ENCODE measurements at places on chromosomes 2 and 18.
A peak's percentile ranks its signal among the peaks of the same experiment; 100 is the strongest.

DNA sequence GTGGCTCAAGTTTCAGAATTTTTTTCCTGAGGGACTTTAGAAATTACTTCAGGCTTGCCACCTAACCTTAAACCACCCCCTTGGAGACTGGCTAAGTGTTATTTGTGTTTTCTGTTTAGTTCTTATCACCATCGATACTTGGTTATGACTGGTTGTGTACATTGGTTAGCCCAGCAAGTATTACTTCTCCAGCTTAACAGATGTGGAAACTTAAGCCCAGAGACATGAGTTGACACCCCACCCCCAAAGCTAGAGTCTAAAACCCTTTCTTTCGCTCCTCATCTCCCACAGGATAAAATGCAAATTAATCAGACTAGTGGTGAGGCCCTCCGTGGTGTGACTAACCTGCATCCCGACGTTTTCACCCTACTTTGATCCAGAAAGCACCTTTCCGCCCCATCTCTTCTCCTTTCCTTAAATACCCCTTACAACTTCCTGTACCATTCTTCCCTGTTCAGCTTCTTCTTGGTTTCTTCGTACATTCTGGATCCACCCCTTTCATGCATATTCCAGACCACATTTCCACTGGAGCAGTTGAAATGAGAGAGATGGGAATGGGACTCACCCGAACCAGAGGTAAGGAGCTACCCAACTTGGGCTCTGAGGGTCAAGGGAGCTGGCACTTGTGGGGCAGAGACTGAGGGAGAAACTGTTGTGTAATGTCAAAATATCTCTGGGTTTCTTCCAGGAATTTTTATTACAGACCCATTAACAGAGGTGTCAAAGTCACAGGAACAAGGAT is 819 bp upstream of the MAP3K2 start:
- no peak for DNase-seq

DNA sequence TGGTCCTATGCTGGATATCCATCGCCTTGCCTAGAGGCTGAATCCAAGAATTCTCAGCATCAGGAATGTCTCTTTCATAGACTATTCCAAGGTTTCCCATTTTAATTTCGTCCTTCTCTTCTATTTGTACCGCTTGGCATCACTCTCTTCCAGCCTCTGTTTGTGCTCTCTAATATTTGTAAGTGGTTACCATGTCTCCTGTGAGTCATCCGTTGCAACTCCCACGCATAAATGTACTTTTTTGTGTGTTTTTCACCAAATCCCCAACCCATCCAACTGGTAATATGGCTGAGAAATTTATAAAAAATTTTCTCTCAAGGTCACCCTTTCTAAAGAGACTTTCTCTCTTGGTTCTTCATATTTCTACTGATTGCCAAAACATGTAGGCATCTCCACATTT is 21.8 kb downstream of the COLEC12 start:
- no peak for DNase-seq

- DNase-seq = no peak
Measured at GRCh38 chr2:43265001-43265400, 38.6 kb upstream of the ZFP36L2 start.

DNA sequence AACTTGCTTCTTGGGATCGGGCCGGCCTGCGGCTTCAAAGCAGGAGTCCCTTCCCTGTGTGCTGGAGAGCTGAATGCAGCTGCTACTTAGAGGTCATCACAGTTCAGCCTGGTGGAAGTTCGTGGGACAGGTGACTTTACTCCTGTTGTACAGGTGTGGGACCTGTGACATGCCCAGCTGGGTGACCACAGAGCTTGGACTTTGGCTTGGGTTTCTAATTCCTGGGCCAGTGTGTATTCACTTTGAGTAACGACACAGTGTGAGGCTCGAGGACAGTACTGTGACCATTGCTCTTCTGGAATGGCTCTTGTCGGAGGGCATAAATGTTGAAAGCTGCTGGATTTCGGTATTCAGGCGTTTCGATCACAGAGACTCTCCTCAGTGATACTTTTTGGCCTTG is 114.5 kb downstream of the STPG4 start:
- no peak for DNase-seq

GRCh38 chr2:186031229-186031628 is 292.6 kb downstream of the FSIP2 start:
- no peak for DNase-seq

GRCh38 chr2:195659982-195660890 is 3.2 kb downstream of the SLC39A10 start:
- DNase-seq = peak; percentile 49

DNA sequence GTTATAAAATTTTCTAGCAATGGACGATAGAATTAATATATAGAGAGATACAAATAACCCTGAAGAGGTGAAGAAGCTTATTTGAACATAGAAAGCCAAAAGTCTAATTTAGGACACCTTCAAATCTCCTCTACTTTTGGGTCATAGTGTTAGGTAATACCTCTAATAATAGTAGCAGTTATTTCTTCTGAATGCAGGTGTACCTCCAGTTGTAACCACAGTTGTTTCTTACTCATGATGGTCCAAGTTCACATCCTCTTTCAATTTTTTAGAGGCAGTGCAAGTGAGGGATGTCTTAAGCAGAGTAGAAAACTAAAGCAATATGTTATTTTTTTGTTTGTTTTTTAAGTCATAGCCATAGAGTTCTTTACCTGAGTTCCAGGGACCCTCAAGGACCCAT is 429.5 kb downstream of the CCDC85A start:
- DNase-seq = peak; percentile 18

All from GM13976 (cell line).